ENCODE measurements at places on chromosomes 4 and X. TPM values are rescaled to one million over a fixed set of nuclear protein-coding genes. Genes with fewer than 3 reads are reported as not detected.

Gene TAF1
- 20.2 TPM for total RNA-seq

Gene TBC1D1
- total RNA-seq = 62.8 TPM

Gene SLC25A5
- 300 TPM for total RNA-seq

GRCh38 chr4:48739560-48740019 lies 40.5 kb downstream of the FRYL start:
- H3K4me3 ChIP-seq = no peak overlapping the region
- H3K36me3 ChIP-seq = no peaks in the 10 kb centered on the region
- H3K27ac ChIP-seq = no peak overlapping the region
- H3K27me3 ChIP-seq = no peaks in the 10 kb centered on the region
- peaks cover 12% of the 10 kb centered on the region for H3K4me1 ChIP-seq

Gene TBC1D14
- 46.5 TPM for total RNA-seq

- DNase-seq = no peak
- no peaks in the 10 kb centered on the region for H3K4me1 ChIP-seq
- no peaks in the 10 kb centered on the region for H3K36me3 ChIP-seq
Observed at GRCh38 chr4:8637456-8637984, 45.0 kb downstream of the CPZ start.

Gene UGT2A1
- total RNA-seq = not detected

- peaks cover 28% of the 10 kb centered on the region for H3K27me3 ChIP-seq
- no peaks in the 10 kb centered on the region for H3K36me3 ChIP-seq
- DNase-seq = no peak
- no peak overlapping the region for H3K27ac ChIP-seq
- no peak overlapping the region for H3K4me3 ChIP-seq
- no peaks in the 10 kb centered on the region for H3K4me1 ChIP-seq
Observed at GRCh38 chr4:6478546-6479220, 6.3 kb upstream of the PPP2R2C start.

Gene SRPX
- not detected for total RNA-seq

GRCh38 chr4:105350859-105351490 lies 122.9 kb downstream of the PPA2 start:
- peaks cover 20% of the 10 kb centered on the region for H3K4me1 ChIP-seq
- no peak for DNase-seq
- no peak overlapping the region for H3K4me3 ChIP-seq
- no peaks in the 10 kb centered on the region for H3K27me3 ChIP-seq

- peaks cover 10% of the 10 kb centered on the region for H3K4me1 ChIP-seq
- peaks cover 87% of the 10 kb centered on the region for H3K36me3 ChIP-seq
- H3K27ac ChIP-seq = no peak overlapping the region
- no peak for DNase-seq
- no peaks in the 10 kb centered on the region for H3K27me3 ChIP-seq
Observed at GRCh38 chr4:3112201-3112600, 37.7 kb downstream of the HTT start.

DNA sequence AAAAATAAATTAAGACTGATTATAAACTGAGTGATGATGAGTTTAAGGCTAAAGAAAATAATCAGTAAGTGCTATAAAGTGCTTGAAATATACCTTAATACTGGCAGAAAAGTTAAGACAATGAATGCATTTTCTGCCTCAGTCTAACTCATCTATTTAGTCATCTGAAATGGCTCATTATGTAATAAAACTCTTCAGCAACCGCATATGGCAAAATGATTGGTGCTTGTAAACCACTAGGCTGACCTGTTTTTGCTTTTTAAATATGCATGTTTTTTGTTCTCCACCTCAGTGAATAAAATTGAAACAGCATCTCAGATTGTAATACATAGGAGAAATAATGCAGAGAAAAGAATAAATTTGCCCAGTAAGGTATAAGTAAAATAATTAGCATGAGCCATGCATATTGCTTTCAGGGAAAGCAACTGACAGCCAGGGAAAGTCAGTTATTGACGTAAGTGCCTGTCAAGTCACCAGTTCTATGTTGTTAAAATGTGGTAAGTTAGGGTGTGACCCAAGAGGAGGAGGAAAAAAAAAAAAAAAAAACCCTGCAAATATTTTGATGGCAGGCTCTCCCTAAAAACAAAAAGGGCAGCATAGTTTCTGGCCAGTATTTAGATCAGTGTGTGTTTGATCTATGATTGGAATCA lies 167.5 kb downstream of the PALLD start:
- H3K27me3 ChIP-seq = no peaks in the 10 kb centered on the region
- H3K36me3 ChIP-seq = no peaks in the 10 kb centered on the region
- no peak overlapping the region for H3K27ac ChIP-seq
- no peak for DNase-seq

Gene SSX2
- not detected for total RNA-seq

Gene RAI2
- not detected for total RNA-seq

Gene ZDHHC15
- not detected for total RNA-seq

GRCh38 chr4:78885598-78885997 lies 53.6 kb downstream of the PAQR3 start:
- H3K4me1 ChIP-seq = no peaks in the 10 kb centered on the region
- H3K27ac ChIP-seq = no peak overlapping the region

DNA sequence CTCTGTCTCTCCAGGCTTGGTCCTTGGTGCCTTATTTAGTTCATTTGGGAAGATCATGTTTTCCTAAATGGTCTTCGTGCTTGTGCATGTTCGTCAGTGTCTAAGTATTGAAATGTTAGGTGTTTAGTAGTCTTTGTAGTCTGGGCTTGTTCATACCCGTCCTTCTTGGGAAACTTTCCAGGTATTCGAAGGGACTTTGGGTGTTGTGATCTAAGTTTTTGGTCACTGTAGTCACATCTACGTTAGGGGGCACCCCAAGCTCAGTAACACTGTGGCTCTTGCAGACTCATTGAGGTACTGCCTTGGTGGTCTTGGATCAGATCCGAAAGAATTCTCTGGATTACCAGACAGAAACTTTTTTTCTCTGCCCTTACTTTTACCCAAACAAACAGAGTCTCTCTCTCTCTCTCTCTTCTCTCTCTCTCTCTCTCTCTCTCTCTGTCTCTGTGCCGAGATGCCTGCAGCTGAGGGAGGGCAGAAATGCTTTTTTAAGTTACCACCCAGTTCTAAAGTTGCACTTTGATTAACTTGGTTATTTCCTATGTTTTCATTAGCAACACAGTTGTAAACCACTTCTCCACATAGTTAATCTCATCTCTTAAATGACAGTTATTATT lies 67.6 kb upstream of the SLC7A3 start:
- no peak overlapping the region for H3K4me3 ChIP-seq
- H3K36me3 ChIP-seq = no peaks in the 10 kb centered on the region
- DNase-seq = peak; percentile 37

Gene PPEF2
- total RNA-seq = not detected

DNA sequence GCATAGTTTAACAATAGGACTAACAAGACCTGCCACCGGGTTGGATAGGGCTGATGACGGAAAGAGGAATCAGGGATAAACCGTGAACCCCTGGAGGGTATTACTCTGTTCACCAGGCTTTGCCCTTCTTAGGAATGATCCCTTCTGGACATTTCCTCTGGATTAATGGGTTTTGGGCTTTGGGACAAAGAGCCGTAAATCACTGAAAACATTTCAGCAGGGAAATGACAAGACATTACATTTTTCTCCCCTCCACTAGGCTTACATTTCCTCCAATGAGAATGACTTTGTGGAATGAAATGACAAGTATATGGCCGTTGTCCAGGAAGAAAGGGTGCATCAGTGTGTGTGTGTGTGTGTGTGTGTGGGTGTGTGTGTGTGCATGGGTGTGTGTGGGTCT lies 25.9 kb upstream of the RBPJ start:
- H3K4me1 ChIP-seq = no peaks in the 10 kb centered on the region
- H3K27ac ChIP-seq = no peak overlapping the region
- no peak for DNase-seq
- H3K27me3 ChIP-seq = no peaks in the 10 kb centered on the region

DNA sequence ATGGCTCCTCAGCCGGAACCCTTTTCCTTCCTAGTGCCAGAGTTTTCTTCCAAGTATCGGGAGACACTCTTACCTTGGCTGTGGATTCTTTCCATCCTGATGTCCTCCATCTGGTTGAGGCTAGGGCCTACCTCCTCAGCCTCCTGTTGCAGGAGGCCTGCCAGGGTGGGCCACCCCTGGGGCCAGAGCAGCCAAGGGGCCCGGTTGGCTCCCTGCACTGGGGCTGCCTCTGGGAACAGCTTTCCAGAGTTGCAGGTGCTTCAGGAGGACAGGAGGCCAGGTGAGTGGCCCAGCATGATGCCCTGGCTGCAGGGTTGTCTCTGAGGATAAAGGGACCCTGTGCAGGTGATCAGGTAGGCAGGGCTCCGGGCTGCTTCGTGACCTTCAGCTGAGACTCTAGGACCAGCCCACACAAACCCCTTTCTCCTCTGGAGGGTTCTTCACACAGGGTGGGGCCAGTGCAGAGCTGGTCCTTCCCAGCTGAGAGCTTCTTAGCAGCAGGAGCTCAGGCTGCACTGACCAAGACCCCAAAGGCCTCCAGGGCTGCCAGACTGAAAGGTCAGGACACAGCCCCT lies 5.3 kb upstream of the GPR78 start:
- no peaks in the 10 kb centered on the region for H3K36me3 ChIP-seq
- H3K4me3 ChIP-seq = no peak overlapping the region
- no peak overlapping the region for H3K27ac ChIP-seq

GRCh38 chr4:139030614-139031235 lies 15.1 kb downstream of the NOCT start:
- 0 out of 2 replicates have a peak, but pooled peaks cover 13% of the 10 kb centered on the region for H3K4me1 ChIP-seq
- H3K27ac ChIP-seq = no peak overlapping the region
- H3K4me3 ChIP-seq = no peak overlapping the region

Gene PFKFB1
- 1.7 TPM for total RNA-seq

Gene PKD2
- 9.1 TPM for total RNA-seq

DNA sequence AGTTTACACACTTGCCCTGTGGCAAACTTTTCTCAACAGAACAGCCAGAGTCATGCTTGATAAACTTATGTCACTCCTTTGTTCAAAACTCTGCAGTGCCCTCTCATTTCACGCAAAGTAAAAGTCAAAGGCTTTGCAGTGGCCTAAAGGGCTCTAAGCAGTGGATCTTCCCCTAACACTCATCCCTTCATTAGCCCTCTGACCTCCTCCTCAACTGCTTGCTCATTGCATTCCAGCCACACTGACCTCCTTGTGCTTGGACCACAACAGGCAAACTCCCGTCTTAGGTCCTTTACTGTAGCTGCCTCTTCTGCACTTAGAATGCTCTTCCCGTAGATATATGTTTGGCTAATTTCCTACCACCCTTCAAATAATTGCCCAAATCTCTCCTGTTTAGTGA lies 5.6 kb downstream of the PRDM5 start:
- H3K27me3 ChIP-seq = peaks cover under 1% of the 10 kb centered on the region
- no peaks in the 10 kb centered on the region for H3K4me1 ChIP-seq
- no peak overlapping the region for H3K27ac ChIP-seq
- no peaks in the 10 kb centered on the region for H3K36me3 ChIP-seq
- H3K4me3 ChIP-seq = no peak overlapping the region
- DNase-seq = no peak

Gene HSD17B13
- 0.04 TPM for total RNA-seq

Gene SPANXN3
- total RNA-seq = not detected

DNA sequence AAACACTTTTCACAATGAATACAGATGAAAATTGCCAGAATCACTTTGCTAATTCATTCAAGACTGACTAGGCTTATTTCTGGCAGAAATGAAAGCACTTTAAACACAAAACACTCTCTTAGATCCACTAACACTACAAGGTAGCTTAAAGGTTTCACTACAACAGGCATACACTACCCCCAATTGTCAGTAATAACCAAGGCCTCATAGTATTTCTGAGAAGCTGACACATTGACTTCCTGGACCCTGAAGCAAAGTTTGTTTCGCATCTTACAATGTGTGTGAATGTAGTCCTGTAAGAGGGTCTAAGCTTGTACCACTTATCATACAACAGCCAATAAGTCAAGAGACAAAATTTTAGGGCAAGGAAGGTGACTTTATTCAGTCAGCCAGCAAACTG lies 129.9 kb upstream of the FMR1 start:
- H3K27ac ChIP-seq = no peak overlapping the region
- no peaks in the 10 kb centered on the region for H3K36me3 ChIP-seq
- DNase-seq = no peak
- no peak overlapping the region for H3K4me3 ChIP-seq
- H3K27me3 ChIP-seq = no peaks in the 10 kb centered on the region
- no peaks in the 10 kb centered on the region for H3K4me1 ChIP-seq

GRCh38 chrX:132843363-132843762 lies 115.1 kb downstream of the HS6ST2 start:
- no peak overlapping the region for H3K27ac ChIP-seq
- DNase-seq = no peak
- no peak overlapping the region for H3K4me3 ChIP-seq
- H3K4me1 ChIP-seq = no peaks in the 10 kb centered on the region

DNA sequence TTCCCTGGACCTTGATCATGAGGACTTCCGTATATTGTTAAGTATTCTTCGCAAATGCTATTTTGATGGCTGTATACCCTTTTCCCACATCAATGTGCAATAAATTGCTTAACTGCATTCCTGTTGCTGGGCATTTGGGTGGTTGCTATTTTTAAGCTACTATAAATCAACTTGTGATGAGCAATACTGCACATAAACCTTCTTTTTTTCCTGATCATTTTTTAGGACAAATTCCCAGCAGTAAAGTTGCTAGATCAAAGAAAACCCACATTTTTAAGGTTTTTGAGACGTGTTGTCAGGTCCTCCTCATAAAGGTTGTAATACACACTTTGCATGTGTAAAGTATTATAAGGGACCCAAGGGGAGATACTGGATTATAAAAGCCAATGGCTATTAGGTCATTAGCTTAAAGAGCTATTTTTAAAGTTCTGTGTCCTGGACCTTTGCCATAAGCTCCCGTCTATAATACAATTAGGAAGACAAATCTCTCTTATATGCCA lies 35.6 kb downstream of the LIMCH1 start:
- H3K27ac ChIP-seq = no peak overlapping the region
- no peaks in the 10 kb centered on the region for H3K4me1 ChIP-seq

Gene CLDN34
- 0.21 TPM for total RNA-seq

- no peak overlapping the region for H3K4me3 ChIP-seq
- no peaks in the 10 kb centered on the region for H3K27me3 ChIP-seq
- H3K4me1 ChIP-seq = no peaks in the 10 kb centered on the region
- DNase-seq = no peak
Observed at GRCh38 chr4:179919587-179919986, 2323.6 kb upstream of the TENM3 start.

GRCh38 chr4:34250562-34250961 lies 1993.8 kb downstream of the ARAP2 start:
- H3K27me3 ChIP-seq = no peaks in the 10 kb centered on the region
- DNase-seq = no peak
- no peak overlapping the region for H3K4me3 ChIP-seq
- H3K27ac ChIP-seq = no peak overlapping the region
- H3K36me3 ChIP-seq = no peaks in the 10 kb centered on the region

Gene NKX6-1
- not detected for total RNA-seq

Gene TMPRSS11D
- total RNA-seq = not detected

- no peaks in the 10 kb centered on the region for H3K36me3 ChIP-seq
- H3K27ac ChIP-seq = no peak overlapping the region
- H3K27me3 ChIP-seq = no peaks in the 10 kb centered on the region
- no peak overlapping the region for H3K4me3 ChIP-seq
Observed at GRCh38 chrX:110293658-110294057, 24.2 kb downstream of the AMMECR1 start.

Measured in HepG2 (cell line).